ENCODE measurements at places on chromosomes 1 and 21.

GRCh38 chr1:30936541-30937171 lies 28.1 kb upstream of the SDC3 start:
- DNase-seq, result no peak

DNA sequence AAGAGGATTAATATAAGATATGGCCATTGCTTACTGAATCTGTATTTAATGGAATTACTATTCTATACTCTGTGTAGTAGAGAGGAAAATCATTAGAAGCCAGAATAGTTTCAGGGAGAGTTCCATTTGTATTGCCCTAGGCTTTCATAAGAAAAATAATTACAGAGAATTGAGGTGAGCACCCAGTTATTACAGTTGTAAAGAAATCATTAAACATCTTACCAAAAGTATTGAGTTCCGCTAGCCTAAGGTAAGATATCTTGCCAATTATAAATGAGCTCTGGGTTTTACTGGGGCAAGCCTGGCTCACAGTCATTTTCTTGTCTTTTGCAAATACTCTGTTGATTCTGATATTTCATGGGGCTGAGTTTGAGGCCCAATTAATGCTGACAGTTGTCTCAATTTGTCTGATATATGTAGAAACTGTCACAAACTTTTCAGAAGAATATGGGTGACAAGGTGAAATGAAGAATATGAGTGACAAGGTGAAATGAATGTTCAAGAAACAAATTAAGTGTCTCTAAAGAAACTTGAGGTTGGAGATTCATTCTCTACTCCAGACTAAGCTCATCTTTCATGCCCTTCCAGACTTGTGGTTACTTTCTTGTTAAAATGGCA lies 127.8 kb downstream of the PTGER3 start:
- DNase-seq, result no peak

DNA sequence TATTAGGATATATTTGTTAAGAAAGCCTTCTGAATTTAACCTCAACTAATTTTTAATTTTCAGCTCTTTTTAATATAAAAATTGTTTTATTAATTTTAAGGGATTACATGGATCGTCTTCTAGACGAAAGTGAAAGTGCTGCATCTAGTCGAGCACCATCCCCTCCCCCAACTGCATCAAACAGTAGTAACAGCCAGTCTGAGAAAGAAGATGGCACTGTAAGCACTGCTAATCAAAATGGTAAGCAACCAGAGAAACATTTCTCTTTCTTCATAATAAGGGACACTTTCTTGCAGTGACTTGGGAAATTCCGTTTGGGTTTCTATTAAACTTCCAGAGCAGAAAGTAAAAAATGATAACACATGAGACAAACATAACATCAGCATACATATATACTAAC lies 56.9 kb downstream of the MIER1 start:
- no peak for DNase-seq

GRCh38 chr1:29644812-29645211 lies 408.5 kb downstream of the PTPRU start:
- no peak for DNase-seq

- DNase-seq, result no peak
Observed at GRCh38 chr1:106926803-106927582, 129.5 kb upstream of the PRMT6 start.

- no peak for DNase-seq
Observed at GRCh38 chr1:232979558-232979957, 29.1 kb downstream of the NTPCR start.

GRCh38 chr1:220791285-220791684 lies 4.6 kb downstream of the MTARC1 start:
- no peak for DNase-seq

GRCh38 chr1:19656780-19657466 lies 7.8 kb upstream of the HTR6 start:
- DNase-seq, result no peak

DNA sequence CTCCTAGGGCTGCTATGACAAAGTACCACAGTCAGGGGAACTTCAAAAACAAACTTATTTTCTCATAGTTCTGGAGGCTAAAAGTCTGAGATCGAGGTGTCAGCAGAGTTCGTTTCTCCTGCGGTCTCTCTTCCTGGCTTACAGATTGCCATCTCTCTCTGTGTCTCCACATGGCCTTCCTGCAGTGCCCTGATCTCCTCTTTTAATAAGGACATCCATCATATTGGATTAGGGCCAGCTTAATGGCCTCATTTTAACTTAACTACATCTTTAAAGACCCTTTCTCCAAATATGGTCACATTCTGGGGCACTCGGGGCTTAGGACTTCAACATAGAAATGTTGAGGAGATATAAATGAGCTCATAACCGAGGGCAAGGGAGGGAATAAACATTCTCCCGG lies 12.2 kb downstream of the C1orf74 start:
- no peak for DNase-seq

DNA sequence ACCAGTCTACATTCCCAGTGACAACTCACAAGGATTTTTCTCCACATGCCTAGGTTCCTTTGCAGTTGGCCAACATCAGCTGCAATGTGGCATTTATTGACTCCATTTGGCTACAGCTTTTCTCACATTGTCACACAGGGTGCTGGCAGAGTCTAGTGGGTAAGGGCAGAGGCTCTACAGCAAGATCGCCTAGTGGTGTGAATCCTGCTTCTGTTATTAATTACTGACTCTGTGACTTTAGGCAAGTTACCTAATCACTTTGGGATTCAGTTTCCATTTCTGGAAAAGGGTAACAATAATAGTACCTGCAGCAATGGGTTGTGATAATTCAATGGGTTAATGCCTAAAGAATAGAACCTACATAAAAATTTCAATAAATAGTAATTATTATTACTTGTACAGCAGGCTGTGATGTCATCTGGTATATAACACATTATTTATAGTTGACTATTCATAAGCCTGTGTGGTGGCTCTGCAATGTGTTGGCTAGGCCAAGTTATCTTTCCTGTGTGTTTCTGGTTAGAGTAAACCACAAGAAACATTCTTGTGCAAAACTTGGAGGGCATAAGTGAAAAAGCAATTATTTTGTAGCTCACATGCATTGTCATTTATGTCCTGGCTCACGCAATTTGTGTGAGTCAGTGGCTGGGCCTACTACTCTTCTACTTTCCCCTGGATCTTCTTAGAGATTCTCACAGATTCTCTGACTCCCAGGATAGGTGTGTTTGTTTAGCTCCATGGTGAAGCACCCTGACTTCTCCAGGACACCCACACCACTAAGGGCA lies 59.5 kb downstream of the PTGS2 start:
- peak; percentile 23 for DNase-seq

DNA sequence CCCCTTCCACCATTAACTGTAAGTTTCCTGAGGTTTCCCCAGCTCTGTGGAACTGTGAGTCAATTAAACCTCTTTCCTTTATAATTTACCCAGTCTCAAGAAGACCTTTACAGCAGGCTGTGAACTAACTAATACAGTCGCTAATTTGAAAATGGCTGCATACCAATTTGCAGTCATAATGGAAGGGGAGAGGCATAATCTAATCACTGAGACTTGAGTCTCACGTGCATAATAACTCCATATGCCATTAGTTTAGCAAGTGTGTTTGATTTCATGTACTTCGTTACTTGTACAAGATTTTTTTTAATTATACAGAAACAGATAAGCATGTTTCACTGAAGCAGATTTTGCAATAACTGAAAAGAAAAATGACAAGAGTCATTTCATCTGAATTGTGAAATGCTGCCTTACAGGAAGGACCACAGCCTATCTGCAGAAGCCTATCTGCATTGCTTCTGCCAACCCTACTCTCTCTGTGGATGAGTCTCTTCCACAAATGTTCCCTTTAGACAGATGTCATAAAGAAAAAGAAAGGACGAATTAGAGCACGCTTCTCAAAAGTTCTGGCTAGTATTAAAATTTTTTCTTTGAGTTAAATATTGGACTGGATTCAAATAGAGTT lies 99.1 kb downstream of the PTGER3 start:
- DNase-seq, result no peak

GRCh38 chr1:160432371-160432786 lies 32.0 kb downstream of the VANGL2 start:
- no peak for DNase-seq

GRCh38 chr1:14781811-14782210 lies 183.3 kb downstream of the KAZN start:
- no peak for DNase-seq

GRCh38 chr21:28212061-28212460 lies 780.6 kb downstream of the LTN1 start:
- DNase-seq, result no peak

- DNase-seq, result no peak
Observed at GRCh38 chr1:6145864-6146410, 34.2 kb downstream of the CHD5 start.

GRCh38 chr1:231806623-231807495 lies 180.3 kb downstream of the DISC1 start:
- peak; percentile 78 for DNase-seq

GRCh38 chr1:47843781-47844557 lies 153.2 kb downstream of the TRABD2B start:
- no peak for DNase-seq

- no peak for DNase-seq
Observed at GRCh38 chr1:166906647-166907046, 30.6 kb upstream of the TADA1 start.

- DNase-seq, result no peak
Observed at GRCh38 chr21:15620892-15621291, 108.9 kb upstream of the USP25 start.

- DNase-seq, result no peak
Observed at GRCh38 chr1:19926296-19927129, 3.1 kb upstream of the PLA2G2E start.

DNA sequence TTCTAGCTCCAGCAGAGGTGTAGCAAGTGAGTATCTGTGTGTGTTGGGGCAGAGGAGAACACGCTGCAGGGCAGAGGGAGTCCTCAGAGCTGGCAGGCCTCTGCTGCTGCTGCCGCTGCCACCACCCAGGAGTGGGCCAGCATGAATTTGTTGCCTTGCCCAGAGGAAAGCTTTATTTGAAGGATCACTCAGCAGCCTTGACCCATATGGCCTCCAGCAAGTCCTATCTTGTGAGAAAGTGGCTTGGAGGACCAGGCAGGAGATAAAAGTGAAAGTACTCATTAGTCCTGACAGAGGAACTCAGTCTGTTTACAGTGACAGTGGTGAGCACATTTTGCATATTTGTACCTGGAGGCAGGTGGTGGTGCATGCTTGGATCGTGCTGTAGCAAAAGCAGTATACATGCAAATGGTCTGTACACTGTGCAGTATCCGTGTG lies 3.1 kb downstream of the TRAF5 start:
- DNase-seq, result no peak

- DNase-seq, result no peak
Observed at GRCh38 chr1:31507221-31507620, 69.1 kb upstream of the TINAGL1 start.

DNA sequence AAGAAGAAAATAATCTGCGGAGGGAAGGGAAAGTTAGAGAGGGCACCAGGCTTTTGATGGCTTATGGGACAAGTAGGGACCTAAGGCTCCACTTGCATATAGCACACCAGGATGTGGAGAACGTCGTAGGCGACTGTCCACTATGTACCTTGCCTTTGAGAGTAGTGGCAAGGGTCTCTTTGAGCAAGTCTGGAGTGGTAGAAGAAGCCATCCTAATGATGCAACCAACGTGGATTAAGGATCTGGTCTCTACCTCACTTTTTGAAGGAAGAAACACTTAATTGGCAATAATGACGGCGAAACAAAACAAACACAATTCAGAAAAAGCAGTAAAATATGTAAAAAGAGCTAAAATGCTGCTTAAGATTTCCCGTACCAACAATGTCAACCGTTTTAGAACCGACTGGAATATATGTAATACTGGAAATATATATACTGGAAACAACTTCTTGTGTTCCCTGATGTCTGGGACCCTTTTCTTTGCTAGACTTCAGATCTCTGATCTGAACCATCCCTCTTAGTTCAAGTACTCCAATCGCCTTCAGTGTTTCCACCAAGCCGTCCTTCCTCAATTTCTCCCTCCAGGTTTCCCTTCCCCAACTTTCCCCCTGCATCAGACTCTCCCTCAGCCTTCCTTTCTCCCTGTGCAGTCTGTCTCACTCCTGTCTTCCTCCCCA lies 821 bp upstream of the KHDRBS1 start:
- DNase-seq, result no peak

- DNase-seq, result no peak
Observed at GRCh38 chr1:202281316-202282024, 60.3 kb downstream of the UBE2T start.

- DNase-seq, result no peak
Observed at GRCh38 chr1:155473151-155473821, 89.3 kb downstream of the ASH1L start.

Data from Kasumi-1 (cell line).